Psoas muscle (tissue), 8 donors: ENCODE measurements at places on chromosomes 6 and 20. TPM values are rescaled to one million over a fixed set of nuclear protein-coding genes. Genes with fewer than 3 reads are reported as not detected.

RIPPLY2 gene
- not detected for total RNA-seq

ARMH2 gene
- total RNA-seq, result not detected

SYNDIG1 gene
- total RNA-seq, result not detected

VSTM2L gene
- total RNA-seq, result 0.49 TPM

PRRT1 gene
- 0.15 TPM for total RNA-seq

DNA sequence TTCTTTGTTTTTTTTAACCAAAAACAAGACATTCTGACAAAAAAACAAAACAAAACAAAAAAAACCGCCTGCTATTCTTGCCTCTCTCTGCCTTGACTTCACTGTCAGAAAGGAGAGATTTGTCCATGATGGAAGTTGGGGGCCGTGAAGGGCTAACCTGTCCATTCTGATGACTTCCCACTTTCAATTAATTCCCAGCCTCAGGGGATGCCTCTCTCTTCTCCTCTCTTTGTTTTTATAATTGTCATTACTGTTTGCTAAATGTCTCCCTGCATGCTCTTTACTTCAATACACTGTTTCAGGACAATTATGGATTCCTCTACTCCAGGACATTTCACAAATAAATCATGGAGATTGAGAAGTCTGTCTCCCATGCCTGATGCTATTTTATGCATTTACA is 130.5 kb upstream of the CNR1 start:
- DNase-seq, result no peak

- no peak for DNase-seq
These were observed 346.5 kb downstream of the CD83 start for GRCh38 chr6:14464055-14464454.

DNA sequence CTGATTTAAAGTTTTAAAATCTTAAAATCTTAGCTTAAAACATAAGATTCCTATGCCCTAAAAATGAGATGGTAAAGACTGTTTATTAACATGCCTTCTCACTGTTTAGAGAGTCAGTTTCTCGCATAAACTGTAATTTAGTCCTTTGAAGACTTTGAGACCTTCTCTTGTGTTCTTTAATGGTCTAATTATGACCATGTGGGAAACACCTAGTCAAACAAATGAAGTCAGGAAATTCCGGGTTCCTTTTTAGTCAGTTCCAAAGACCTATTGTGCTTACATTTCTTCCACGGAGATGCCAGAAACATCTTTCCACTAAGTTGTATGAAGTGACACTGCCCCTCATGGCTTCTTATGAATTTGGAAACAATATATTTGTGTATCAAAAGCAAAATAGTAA is 64.2 kb upstream of the KIF25 start:
- DNase-seq, result no peak

GRCh38 chr20:42846784-42847490 is 342.8 kb downstream of the PTPRT start:
- DNase-seq, result no peak

DNA sequence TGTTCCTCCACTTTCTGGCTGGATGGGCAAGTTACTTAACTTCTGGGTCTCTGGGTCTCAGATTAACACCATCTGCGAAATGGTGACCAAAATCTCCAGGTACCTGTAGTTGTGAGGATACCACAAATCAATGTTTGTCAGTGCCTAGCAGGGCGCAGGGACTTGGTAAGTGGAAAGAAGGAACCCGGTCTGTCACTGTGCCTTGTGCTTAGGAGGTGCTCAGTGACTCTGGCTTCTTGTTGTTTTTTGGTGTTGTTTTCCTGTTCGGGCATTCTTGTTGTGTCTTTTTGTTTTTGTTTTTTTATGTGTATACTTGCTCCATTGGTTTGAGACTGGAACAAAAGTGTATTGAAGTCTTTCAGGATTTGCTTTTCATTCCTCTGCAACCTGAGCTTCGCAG is 17.8 kb downstream of the TM9SF4 start:
- DNase-seq, result no peak

- no peak for DNase-seq
These were observed 353.2 kb downstream of the BTBD3 start for GRCh38 chr20:12270863-12271262.

- no peak for DNase-seq
These were observed 195.5 kb upstream of the PDE10A start for GRCh38 chr6:165858586-165858985.

GRCh38 chr20:17664025-17664633 is 17.9 kb downstream of the RRBP1 start:
- no peak for DNase-seq

DNA sequence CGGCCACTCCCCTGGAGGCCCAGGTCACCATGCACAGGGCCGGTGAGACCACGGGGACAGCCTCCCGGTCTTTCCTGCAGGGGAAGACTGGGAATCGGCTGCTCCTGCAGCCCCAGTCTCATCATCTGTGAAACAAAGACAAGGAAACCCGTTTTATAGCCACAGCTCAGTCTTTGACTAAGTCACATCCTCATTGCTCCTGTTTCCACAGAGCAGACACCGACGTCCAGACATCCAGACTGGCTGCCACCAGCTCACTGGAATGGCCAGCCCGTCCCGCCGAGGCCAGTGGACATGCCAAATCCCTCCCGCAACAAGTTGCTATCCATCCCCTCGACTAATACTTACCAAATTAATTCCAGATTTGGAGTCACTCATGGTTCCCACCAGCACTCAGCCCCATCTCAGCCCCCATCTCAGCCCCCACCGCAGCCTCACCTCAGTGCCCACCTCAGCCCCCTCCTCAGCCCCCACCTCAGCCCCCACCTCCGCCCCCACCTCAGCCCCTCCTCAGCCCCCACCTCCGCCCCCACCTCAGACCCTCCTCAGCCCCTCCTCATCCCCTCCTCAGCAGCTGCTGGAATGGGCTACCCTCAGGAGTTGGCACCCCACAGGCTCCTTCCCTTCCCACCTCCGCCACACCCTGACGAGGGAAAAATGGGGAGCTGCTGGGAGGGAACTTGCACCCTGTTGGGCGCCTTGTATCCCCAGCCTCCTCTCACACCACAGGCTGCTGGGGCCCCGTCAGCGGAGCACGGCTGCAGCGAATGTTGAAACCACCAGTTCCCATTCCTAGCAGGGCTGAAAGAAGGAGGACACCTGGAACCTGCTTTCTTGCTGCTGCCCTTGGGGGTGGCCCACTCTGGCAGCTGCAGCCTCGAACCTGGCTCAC is 48.7 kb downstream of the YTHDF1 start:
- no peak for DNase-seq

- no peak for DNase-seq
These were observed 71.8 kb downstream of the ALDH8A1 start for GRCh38 chr6:134878136-134878535.

- no peak for DNase-seq
These were observed 327.1 kb downstream of the ARHGAP18 start for GRCh38 chr6:129382916-129383315.

DNA sequence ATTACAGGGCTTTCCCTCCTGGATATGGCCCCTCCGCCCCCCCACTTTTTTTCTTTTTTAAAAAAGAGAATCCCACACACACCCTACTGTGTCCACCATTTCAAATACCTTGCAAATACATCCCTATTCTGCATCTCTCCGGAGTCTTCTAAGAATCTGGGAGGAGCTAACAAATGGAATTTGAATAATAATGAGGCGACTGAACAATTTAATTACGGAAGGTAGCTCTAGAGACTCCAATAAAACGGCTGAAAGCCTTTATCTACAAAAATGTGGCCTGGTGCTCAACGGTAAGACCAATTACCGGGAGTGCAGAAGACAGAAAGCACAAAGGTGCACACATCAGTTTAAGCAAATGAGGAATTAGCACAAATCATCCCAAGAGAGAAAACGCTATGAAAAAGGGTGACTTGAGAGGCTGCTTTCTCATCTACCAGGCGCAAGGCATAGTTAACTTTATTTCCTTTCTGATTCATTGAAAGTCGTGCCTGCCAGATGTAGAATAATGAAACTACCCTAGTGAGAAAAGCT is 1.8 kb downstream of the RRAGD start:
- DNase-seq, result no peak

DNA sequence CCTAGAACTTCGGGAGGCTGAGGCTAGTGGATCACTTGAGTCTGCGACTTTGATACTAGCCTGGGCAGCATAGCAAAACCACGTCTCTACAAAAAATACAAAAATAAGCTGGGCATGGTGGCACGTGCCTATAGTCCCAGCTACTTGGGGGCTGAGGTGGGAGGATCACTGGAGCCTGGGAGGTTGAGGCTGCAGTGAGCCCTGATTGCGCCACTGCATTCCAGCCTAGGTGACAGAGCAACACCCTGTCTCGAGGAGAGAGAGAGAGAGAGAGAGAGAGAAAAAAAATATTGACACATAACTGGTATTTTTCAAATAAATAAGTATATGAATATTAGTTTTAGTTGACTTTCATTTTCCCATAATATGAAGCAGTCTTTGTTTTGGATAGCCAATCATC is 222.2 kb downstream of the BTBD9 start:
- DNase-seq, result no peak

DNA sequence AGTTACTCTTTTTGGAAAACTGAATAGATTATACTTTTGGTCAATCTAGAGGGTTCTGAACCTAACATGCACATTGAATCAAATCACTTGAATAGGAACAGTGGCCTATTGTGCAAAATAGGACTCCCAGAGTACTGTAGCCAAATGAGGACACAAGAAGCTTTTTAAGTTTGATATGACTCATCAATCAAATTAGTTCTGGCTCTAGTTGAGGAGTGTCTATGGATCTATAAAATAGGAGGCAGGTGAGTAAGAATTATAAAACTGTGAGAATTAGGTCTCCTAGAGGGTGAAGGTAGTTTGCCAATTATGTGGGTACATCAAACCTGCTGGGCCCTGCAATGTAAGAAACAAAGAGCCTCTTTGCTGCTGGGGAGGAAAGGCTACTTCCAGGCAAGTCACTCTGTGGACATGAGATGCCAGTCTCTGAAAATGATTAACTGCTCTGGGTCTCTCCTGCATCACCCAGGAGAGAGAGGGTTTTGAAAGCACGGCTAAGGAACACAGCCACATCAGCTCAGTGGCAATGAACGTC is 112.3 kb downstream of the RCAN2 start:
- DNase-seq, result no peak

GRCh38 chr6:115984809-115985208 is 75.9 kb downstream of the FRK start:
- no peak for DNase-seq

DNA sequence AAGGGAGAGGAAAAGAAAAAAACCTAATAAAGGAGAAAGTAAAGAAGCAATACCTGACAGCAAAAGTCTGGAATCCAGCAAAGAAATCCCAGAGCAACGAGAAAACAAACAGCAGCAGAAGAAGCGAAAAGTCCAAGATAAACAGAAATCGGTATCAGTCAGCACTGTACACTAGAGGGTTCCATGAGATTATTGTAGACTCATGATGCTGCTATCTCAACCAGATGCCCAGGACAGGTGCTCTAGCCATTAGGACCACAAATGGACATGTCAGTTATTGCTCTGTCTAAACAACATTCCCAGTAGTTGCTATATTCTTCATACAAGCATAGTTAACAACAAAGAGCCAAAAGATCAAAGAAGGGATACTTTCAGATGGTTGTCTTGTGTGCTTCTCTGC is 70.8 kb upstream of the RNF146 start:
- DNase-seq, result no peak

GRCh38 chr20:22008456-22008855 is 303.0 kb downstream of the PAX1 start:
- no peak for DNase-seq

DNA sequence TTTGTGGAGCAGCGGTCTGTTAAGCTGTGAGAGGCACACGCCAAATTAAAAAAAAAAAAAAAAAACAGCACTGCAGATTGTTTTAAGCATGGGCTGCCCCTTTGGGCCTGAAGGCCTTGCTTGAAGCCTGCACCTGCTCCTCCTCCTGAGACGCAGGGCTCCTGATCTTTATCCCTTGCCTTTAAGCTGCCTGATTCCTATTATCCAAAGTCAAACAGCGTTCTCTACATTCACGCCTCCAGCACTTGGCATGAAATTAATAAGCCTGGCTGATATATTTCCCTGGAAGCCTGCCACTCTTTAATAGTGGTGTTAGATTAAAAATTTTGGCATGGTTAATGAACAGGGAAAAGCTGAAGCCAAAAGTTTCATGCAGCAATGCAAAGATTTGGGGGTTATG is 163.9 kb downstream of the FAXC start:
- no peak for DNase-seq

GRCh38 chr6:150084426-150084825 is 15.5 kb upstream of the ULBP3 start:
- no peak for DNase-seq
